ENCODE measurements at places on chromosomes 16 and 17.

DNA sequence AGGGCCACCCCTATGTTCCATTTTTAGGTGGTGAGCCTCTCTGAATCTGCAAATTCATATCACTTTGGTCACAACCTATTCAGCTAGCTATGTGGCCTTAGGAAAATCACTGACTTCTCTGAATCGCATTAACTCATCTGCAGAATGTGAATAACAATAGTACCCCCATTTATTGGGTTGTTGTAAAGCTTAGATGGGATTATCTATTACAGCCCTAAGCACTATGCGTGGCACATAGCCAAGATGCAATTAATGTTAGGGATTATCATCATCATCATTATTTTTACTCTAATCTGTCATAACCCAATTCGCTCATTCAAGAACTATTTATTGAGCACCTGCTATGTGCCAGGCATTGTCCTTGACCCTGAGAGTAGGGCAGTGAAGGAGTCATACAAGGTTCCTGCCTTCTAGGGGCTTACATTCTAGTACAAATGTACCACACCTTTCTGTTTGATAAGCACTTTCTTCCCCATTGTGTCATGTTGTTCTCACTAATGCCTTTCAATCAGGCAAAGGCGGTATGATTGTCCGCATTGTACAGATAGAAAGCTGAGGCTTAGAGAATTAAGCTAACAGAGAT is 38.5 kb downstream of the CHD9 start:
- no peak for DNase-seq

- DNase-seq: no peak
Observed at GRCh38 chr16:31676731-31677130, 149.0 kb downstream of the AHSP start.

- DNase-seq: peak; percentile 63
Observed at GRCh38 chr16:85781695-85782370, 17.5 kb downstream of the EMC8 start.

GRCh38 chr16:89575247-89576152 is at the start of gene CPNE7:
TSS of gene CPNE7 (plus strand) at chr16:89575758. CDS start at chr16:89575898, 140 bp downstream.
- DNase-seq: no peak

- no peak for DNase-seq
Observed at GRCh38 chr16:892536-893255, 78.1 kb downstream of the LMF1 start.

DNA sequence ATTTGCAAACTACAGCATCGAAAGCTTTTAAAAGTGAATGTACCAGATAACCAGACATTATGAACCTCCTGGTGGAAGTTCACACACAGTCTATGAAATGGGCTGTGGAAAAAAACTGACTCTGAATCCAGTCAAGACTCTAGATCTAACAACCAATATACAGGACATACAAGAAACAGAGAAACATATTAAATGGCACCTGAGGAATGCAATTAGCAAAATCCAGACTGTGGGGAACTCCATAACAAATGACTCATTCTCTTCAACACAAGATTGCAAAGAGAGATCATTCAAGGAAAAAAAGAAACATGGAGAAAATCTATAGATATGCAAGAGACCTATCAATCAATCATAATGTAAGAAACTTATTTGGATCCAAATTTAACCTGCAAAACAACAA is 119.0 kb downstream of the MYO1D start:
- DNase-seq: no peak

GRCh38 chr17:57335195-57335792 is 79.0 kb downstream of the MSI2 start:
- no peak for DNase-seq

DNA sequence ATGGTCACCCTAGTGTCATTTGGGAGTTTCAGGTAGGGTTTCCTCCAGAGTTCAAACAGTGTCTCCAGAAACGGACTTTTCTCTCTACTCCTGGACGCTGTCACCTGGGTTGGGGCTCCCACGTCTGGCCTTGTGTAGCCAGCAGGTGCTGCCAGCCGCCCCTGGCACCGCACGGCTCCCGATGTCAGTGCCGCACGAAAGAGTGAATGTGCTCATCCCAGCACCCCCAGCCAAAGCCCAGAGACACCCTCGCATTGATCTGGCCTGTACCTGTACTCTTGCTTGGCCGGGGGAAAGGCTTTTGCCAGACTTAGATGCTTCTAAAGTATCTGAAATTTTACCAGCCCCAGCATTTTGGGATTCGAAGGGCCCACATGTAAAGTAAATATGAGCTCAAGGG is 351.9 kb downstream of the C16orf95 start:
- no peak for DNase-seq

- no peak for DNase-seq
Observed at GRCh38 chr16:2856061-2856670, 1.8 kb downstream of the PRSS22 start.

- DNase-seq: no peak
Observed at GRCh38 chr16:56606071-56606475, 2.3 kb upstream of the MT2A start.

DNA sequence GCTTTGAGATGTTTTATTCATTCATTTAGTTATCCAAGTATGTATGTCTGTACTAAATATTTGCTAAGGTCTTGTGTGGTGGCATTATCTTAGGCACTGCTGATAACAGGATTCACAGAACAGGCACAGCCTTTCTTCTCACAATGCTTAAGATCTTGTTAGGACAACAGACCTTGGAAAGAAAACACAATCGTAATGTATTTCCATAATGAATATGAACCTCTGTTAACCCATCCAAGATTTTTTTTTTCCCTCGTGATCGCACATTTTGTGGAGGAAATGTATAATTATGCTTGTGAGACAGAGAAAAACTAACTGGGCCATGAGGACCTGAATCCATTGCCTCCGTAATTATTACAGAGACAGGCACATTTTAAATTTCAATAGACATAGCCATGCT is 121.9 kb downstream of the NPIPB5 start:
- no peak for DNase-seq

GRCh38 chr17:16999931-17000625 is 28.2 kb upstream of the TNFRSF13B start:
- peak; percentile 9 for DNase-seq

DNA sequence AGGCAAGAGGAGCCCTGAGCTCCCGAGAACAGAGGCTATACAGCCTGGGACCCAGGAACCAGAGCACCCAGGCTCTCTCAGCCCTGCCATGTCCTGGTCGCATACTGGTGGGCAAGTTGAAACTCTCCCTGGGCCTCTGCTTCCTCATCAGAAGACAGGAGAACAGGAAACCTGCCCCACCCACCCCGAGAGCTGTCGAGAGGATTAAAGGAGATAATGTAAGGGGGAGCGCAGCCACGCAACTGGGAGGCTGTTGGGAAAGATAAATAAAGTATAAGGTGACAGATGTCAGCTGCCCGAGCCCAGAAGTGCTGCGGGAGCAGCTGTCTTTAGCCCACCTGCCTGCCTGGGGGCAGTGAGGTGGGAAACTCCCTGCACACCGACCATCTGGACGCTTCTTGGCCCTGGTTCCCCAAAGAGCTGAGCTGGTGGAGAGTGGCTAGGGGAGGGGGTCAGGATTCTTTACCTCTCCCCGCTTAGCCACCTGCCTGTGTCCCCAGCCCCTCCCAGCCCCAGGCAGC is 6.8 kb downstream of the KIF19 start:
- no peak for DNase-seq

DNA sequence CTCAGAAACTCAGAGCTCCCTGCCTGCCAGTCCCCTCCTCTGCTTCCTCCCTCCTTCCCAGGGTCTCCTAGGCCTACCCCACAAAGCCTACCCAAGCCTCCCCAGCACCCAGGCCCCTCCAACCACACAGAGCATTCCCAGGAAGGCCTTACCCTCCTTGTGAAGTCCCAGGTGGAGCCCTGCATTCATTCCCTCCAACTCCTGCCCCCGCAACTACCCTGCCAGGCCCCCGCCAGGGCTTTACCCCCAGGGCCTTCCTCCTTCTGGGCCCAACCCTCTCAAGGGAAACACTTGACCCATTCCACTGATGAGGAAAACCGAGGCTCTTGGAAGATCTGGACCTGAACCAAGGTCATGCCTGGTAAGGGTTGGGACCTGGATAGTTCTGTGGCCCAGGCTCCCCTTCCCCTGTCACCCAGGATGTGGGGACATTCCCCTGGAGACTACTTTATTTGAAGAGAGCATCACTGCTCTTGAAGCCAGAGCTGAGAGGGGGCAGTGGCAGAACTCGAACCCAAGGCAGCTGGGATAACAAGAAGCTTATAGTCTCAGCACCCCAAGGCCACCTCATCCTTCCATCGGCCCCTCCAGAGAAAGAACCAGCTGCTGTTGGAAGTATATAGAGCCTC is 12.5 kb downstream of the PLLP start:
- DNase-seq: no peak

DNA sequence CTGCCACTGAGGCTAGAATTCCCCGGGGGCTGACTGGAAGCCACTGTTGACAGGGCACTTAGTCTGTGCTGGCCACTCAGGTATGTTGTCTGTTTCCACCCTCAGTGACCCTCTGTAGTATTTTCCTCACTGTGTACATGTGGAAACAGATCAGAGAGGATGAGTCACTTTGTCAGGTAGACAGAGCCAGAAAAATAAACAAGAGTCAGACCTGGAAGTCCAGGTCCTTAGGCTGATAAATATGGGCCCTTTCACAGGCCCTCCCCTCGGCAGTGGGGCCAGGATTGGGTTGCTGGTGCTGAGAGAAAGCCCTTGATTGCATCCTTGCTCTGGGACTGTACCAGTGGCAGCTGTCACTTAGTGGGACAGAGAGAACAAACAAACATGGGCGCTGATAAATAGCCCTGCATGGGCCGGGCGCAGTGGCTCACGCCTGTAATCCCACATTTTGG is 21.3 kb downstream of the PGS1 start:
- DNase-seq: no peak

- DNase-seq: no peak
Observed at GRCh38 chr17:50519141-50519834, 11.0 kb downstream of the MYCBPAP start.

GRCh38 chr16:81810894-81811538 is 31.9 kb downstream of the PLCG2 start:
- DNase-seq: no peak

GRCh38 chr16:28326881-28327610 is 34.7 kb downstream of the SBK1 start:
- peak; percentile 37 for DNase-seq

DNA sequence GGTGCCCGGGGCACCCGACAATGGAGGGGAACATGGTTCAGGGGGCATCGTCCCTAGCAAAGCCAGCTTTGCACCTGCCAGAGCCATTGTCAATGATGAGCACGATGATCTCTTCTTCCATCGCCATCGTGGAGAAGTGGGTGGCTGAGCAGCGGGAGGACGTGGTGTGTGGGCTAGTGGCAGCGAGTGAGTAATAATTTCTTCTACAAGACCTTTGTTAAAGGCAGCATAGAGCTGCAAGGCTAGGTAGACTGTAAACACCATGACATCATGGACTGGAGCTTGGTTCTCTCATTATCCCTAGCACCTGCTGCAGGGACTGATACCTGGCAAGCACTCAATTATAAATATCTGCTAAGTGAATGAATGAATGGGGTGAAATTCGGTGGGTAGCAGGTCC is 6.7 kb upstream of the HEATR3 start:
- DNase-seq: no peak

DNA sequence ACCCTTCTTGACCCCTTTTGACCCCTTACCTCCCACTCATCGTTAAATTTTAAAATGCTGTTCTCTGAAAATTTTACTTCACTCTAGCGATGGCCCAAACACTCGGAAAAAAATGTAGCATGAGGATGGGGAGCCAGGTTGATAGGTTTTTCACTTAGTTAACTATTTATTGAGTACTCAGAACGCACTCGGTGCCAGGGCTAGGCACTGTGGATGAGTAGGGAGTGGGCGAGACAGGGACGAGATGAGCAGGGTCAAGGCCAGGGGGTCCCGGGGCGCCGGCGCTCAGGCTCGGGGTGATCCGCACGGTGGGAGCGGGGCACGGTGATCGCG is 392 bp downstream of the ZSCAN32 start:
- no peak for DNase-seq

DNA sequence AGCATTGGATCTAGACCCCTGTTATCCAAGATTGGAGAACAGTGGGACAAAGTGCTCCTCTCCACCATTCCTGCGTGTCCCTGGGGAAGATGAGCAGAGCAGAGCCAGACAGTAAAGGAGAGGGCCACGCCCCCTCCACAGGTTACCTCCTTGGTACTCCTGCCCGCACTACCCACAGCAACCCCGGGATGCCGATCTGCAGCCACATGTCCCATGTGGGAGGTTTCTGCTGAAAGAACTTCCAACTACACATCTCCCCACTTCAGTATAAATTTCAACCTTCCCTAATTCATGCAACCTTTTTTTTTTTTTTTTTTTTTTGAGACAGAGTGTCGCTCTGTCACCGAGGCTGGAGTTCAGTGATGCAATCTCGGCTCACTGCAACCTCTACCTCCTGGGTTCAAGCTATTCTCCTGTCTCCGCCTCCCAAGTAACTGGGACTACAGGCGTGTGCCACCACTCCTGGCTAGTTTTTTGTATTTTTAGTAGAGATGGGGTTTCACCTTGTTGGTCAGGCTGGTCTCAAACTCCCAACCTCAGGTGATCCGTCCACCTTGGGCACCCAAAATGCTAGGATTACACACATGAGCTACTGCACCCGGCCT is 2.3 kb downstream of the RAB37 start:
- DNase-seq: no peak

DNA sequence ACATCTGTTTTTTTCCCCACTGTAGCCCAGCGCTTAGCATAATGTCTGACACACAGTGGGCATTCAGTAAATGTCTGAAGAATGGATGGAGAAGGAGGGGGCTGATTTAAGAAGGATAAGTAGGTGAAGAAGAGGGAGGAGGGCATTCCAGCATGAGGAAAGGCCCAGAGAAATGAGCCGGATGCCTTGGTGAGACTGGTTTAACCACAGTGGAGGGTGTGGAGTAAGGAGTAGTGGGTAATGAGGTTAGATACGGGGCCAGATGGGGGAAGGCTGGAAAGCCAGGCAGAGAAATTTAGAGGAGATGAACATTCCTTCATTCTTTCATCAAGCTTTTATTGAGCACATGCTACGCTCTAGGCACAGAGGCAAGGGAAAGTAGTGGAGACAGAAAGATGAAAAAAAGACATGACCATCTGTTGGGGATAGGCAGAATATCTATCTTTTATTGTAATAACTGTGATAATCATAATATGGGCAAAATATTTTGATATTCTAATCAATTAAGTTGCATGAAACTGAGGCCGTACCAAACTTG is 43.7 kb upstream of the NFAT5 start:
- no peak for DNase-seq

- no peak for DNase-seq
Observed at GRCh38 chr16:54547052-54547451, 260.5 kb upstream of the IRX3 start.

GRCh38 chr17:14092808-14093207 is 23.5 kb downstream of the COX10 start:
- DNase-seq: no peak

- no peak for DNase-seq
Observed at GRCh38 chr17:56489980-56490379, 103.5 kb upstream of the NOG start.

Measured in left ventricle myocardium inferior (tissue), 1 donor.